Activated naive CD4-positive, alpha-beta T cell treated with anti-CD3 and anti-CD28 coated beads, Interleukin-2, amount 50 U/mL, for 16 hours (primary cell): ENCODE measurements at places on chromosomes 1 and 21.
A peak's percentile ranks its signal among the peaks of the same experiment; 100 is the strongest.

- peak; percentile 53 for DNase-seq
These were observed 3.2 kb upstream of the CCNL2 start for GRCh38 chr1:1402072-1402900.

- no peak for DNase-seq
These were observed 26.9 kb downstream of the PLEKHO1 start for GRCh38 chr1:150176593-150176992.

DNA sequence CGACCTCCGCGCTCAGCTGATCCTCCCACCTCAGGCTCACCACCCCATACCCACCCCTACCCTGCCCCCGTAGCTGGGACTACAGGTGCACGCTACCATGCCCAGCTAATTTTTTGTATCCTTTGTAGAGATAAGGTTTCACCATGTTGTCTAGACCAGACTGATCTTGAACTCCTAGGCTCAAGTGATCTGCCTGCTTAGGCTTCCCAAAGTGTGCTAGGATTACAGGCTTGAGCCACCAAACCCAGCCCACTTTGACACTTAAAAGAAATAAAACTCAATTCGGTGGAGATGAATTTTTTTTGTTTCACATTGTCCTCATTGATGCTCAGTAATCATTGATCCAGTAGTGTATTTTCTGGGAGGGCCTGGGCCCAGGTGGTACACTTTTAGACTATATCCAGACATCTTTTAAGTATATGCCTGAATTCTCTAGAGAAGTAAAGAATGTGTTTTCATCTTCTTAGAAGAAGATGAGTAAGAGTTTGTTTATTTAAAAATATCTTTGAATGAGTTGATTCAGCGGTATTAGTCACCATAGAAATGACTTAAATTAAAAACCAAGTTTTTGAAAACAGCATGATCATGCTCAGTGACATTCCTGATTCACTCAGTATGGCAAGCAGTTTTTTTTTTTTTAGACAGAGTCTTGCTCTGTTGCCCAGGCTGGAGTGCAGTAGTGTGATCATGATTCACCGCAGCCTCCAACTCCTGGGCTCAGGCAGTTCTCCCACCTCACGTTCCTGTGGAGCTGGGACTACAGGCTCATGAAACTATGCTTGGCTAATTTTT is 57.8 kb downstream of the EPB41 start:
- peak; percentile 16 for DNase-seq

- no peak for DNase-seq
These were observed 13.9 kb downstream of the BSND start for GRCh38 chr1:55012661-55013060.

DNA sequence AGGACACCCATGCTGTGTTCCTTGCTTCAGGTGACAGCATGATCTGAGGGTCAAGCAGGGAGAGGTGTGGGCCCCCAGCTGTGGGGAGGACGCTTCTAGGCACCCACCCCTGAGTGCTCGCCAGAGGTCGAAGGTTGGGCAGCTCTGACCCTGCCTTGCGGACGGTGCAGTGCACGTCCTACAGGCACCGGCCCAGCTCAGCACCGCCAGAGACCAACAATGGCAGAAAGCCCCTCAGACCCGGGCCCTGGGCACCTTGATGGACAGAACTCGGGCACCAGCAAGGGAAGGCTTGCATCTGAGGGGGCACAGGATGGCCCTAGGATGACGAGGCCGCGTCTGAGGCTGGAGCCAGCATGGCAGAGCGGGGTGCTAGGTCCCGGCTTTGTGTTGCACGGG is 24.7 kb downstream of the NADK start:
- no peak for DNase-seq

GRCh38 chr1:110541906-110542395 is 23.0 kb upstream of the KCNA10 start:
- DNase-seq: no peak

DNA sequence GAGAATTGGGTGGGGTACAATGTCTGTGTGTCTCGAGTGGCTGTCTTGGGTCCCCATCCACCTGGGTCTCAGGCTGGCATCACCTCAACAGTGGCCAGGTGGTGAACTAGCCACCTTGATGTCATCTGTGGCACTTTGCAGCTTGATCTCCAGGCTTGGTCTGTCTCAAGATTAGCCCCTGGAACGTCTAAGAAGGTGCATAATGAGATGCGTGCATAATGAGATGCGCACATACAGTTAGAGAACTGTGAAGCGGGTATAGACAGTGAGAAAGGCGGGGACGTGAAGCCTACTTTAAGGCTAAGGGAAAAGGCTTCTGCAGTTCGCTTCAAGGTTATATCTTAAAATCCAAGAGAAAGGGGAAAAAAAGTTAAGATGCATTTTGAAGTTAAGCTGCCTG is 98.7 kb downstream of the WDR4 start:
- no peak for DNase-seq

- no peak for DNase-seq
These were observed 203.4 kb downstream of the CRB1 start for GRCh38 chr1:197471248-197471985.

GRCh38 chr1:59468828-59469428 is 172.0 kb downstream of the FGGY start:
- no peak for DNase-seq

DNA sequence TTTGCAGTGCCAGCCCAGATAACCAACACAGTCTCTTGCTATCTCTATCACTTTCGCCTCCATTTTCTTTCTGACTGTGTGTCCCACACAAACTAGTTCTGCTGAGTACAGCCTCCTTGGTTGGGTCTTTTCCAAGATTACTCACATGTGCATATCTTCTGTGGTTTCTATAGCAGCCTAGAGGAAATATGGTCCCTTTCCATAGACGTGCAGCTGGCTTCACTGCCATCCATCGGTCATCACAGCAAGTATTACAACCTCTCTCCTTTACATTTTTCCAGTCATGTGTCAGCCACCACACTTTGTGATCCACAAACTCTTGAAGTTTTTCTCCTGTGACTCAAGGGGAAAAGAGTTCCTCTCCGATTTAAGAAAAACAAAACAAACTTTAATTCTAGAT is 893.4 kb upstream of the ADGRL4 start:
- no peak for DNase-seq

DNA sequence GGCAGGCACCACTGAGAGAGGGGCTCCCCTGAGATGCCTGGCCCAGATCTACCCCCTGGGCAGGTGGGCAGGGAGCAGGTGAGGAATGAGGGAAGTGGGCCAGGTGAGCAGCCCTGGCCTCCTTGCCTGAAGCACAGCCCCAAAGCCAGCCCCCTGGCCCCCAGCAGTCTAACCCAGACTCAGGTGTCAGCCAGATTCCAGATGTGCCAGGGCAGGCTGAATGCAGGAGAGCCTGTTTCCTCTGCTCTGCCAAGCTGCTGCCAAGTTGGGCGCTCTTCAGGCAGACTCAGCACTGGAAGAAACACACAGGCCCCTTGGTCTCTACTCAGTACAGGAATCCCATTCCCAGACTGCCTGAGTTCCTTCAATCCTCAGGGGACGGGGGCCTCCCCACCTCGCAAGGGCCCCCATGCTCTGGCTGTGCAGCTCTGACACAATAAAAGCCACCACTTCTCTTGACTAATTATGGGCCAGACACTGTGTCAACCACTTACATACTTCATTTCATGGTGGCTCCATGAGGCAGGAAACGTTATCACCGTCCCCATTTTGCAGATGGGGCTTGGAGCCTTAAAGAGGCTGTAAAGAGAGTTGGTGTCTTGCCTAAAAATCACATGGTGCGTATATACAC is 20.4 kb downstream of the ARHGEF19 start:
- no peak for DNase-seq

- DNase-seq: no peak
These were observed 1.7 kb downstream of the MYOCOS start for GRCh38 chr1:171623651-171624331.

GRCh38 chr21:34810786-34811185 is 142.0 kb downstream of the CLIC6 start:
- no peak for DNase-seq

- DNase-seq: no peak
These were observed at the start of gene RGS8 for GRCh38 chr1:182684116-182684828. Gene RGS8, minus strand, starts transcription at chr1:182684587. Its CDS starts 14,938 bp downstream, at chr1:182669649.

DNA sequence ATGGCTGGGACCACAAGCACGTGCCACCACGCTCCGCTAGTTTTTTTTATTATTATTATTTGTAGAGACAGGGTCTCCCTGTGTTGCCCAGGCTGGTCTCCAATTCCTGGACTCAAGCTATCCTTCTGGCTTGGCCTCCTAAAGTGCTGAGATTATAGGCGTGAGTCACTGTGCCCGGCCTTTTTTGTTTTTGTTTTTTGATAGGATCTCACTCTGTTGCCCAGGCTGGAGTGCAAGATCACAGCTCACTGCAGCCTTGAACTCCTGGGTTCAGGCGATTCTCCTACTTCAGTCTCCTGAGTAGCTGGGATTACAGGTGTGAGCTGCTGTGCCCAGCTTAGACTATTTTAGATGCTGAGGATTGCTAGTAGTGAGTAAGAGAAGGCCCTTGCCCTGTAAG is 11.8 kb upstream of the RNF11 start:
- DNase-seq: no peak

DNA sequence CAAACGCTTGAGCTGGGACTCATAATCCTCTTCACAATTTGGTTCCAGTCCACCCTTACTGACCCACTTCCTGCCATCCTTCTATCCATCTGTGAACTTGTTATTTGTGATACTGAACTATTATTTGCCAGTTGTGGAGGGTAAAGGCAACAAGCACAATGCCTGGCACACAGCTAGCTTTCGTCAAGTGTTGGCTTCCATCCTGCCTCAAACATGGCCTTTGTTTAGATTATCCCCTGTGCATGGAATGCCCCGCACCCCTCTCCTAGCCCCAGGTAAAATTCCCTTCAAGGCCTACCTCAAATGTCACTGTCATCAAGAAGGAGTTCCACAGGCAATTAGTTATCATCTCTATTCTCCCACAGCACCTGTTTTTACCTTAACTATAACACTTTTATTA is 11.4 kb upstream of the CDCA8 start:
- no peak for DNase-seq

GRCh38 chr1:151893176-151893924 is 16.0 kb downstream of the THEM4 start:
- no peak for DNase-seq

GRCh38 chr1:25661043-25661815 is 44.6 kb downstream of the MAN1C1 start:
- DNase-seq: no peak

- no peak for DNase-seq
These were observed 62.0 kb upstream of the ABCG1 start for GRCh38 chr21:42156690-42157605.

- DNase-seq: no peak
These were observed 29.8 kb downstream of the HYI start for GRCh38 chr1:43423672-43424550.

GRCh38 chr1:148318904-148319242 is 164.2 kb downstream of the PPIAL4G start:
- no peak for DNase-seq

DNA sequence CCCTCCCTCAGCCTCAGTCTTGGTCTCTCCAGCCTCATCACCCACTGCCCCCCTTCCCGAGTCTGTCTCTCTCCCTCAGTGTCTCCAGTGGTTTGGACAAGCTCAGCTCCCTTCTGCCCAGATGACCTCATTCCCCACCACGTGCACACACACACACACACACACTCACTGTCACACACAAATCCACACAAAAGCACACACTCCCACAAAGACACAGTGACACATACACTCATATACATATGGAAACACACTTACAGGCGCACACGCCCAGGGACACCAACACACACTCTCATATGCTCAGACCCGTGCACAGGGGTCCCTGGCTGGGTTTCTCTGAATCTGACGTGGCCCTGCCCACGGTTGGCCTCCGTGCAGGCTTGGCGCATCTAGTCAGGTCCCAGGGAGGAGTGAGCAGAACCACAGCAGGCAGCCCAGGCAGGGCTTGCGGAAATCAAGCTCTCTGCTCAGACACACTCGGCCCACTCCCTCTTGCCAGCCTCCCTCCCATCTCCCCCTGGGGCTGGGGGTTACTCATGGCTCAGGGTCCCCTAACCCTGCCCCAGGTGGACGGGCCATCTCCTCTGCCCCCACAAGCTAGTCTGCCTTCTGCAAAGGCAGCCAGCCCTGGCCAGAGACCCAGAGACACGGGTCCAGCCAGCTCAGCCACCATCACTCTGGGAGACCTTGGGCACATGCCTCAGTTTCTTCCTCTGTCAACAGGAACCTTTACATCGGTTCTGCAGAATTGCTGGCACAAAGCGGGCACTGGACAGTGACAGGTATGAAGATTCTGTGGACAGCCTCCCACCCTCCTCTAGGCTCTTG is 38.5 kb upstream of the FAM131C start:
- DNase-seq: no peak

GRCh38 chr1:226678251-226678650 is 60.8 kb downstream of the ITPKB start:
- no peak for DNase-seq

DNA sequence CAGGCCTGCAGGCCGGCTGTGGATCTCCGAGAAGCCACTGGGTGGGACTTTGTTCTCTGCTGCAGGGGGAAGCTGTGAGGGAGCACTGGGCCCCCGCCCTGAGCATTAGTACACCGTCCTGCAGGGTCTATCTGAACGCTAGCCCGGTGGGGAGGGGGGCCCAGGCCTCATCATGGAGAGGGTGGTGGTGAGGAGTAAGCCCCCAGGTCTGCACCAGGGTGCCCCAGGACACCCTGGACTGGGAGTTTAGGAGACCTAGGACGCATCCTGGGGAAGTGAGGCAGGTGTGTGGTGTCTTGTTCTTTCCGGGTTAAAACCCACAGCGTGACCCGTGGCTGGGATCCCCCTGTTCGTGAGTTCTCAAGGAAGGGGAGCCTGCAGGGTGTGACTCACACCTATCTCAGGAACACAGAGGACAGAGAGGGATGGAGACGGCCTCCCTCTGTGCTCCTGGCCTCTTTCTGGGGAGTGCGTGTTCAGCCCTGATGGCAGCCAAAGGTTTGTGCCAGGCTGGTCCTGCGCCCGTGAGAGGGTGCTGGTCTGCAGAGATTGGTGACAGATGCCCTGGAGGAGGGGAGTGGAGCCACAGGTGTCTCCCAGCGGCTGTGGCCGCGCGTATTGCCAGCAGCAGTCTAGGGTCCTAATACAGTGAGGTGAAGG is 44.8 kb downstream of the AGPAT3 start:
- DNase-seq: no peak

DNA sequence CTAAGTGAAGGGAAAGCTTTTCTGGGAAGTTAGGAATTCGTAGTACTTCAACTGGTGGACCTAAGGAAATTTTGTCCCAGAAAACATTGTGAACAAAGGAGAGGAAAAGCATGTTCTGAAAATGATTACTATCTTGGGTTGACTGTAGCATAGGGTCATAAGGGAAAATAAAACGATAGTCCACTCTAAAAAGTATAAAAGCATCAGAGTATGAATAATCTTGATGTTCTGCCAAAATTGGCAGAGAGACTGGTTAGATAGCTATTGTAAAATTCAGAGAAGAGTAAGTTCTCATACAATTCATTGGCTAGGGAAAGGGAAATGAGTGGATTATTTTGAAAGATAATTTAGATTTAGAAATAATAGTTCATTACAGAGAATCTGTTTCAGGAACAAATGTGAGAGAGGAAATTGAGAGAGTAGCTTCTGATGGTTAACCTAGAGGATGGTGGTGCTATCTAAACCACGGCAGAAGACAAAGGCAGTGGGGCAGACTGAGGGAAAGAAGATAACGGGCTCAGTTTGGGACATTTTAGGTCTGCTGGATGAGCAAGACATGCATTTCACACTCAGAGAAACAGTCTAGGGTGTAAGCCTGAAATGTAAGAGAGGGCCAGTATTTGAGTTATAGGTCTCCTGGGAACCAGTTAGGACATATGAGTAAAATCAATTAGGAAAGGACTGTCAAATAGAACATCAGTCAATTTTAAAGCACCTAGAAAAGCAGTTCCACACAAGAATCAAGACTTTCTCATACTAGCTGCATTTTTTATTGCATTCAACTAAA is 799.3 kb upstream of the CXADR start:
- no peak for DNase-seq
